ENCODE measurements at places on chromosomes 16 and 17.
A peak's percentile ranks its signal among the peaks of the same experiment; 100 is the strongest.

DNA sequence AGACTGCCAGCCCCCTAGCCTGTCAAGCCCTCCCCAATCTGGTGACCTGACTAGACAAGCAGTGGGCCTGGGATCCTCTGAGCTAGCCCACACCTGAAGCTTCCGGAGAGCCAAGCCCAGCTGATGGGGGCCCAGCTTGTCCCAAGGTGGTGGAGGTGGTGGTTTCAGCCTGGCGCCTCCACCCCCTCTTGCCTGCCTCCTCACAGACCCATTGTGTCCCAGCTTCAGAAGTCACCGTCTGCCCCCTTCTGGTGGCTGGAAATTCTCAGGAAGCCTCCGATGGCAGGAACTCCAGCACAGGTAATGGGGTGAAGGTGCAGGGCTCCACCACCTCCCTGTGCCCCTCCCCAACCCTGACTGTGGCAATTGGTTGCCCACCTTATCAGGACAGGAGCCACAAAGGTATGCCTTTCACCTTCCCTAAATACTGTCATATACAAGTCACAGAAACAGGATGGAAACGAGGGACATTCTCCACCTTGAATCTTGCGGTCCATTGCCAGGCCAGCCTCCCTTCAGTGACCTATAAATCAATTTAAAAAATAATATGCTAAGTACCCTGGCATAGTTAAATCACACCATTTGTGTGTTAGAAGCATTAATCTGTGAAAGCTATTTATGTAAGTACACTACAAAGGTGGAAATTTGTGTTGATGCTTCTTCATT is 66.0 kb upstream of the ZNF423 start:
- DNase-seq, result peak; percentile 41

- no peak for DNase-seq
These were observed 444.0 kb downstream of the XYLT1 start for GRCh38 chr16:17026600-17027242.

DNA sequence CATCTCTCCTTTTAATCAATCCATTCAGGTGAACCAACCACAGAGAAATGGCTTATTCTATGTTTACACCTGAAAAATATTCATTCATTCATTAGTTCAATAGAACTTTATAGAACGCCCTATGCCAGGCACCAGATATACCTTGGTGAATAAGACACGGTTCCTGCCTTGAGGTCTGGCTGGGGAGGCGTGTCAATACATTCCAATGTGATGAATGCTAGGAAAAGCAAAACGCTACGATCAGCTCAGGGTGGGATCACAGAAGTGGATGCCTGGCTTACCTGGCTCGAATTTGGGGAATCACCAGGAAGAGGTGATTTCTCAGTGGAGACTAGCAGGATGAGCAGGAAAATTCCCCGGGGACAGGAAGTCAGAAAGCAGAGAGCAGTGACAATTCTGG is 17.5 kb upstream of the WFIKKN2 start:
- DNase-seq, result no peak

DNA sequence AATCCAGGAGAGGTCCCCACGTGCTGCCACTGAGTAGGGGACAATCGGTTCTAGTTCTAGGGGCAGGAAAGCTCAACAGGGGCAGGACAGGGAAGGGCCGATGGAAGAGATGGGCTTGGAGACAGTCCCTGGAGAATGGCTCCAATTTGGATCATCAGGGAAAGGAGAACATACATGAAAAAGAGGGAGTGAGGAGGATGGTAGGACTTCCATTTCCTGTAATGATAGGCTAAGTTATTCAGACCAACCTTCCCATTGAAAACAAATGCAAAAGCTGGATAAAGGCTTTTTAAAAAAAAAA is 20.4 kb upstream of the GPATCH8 start:
- no peak for DNase-seq

DNA sequence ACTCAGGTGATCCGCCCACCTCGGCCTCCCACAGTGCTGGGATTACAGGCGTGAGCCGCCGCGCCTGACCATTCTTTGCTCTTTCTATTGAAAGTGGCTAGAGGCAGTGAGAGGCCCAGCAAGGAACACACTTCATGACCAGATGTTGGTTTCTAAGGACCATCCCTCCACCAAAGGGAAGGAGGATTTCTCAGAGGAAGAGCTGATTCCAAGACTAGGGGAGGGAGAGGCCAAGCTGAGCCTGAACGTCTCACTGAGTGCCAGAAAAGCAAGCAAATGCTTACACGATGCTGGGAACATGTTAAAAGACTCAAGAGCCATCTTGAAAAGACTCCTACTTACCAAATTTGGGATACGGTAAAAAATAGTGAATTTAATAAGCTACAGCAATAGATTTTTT is 79.2 kb downstream of the MRM3 start:
- DNase-seq, result no peak

DNA sequence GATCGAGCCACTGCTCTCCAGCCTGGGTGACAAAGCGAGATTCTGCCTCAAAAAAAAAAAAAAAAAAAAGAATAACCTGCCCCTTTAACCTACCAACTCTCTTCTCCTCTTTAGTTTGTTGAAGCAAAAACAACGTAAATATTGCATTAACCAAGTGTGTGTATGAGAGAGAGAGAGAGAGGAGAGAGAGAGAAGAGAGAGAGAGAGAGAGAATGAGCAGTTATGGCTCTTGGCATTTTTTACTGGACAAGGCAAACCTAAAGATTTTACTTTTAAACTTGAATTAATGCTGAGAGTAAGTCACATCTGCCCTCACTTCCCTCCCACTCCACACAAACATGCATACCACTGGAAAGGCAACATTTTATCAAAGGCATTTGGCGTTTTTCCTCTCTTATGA is 3.0 kb upstream of the SLFN5 start:
- DNase-seq, result no peak

GRCh38 chr17:57782647-57783337 is 37.7 kb upstream of the CCDC182 start:
- DNase-seq, result no peak

DNA sequence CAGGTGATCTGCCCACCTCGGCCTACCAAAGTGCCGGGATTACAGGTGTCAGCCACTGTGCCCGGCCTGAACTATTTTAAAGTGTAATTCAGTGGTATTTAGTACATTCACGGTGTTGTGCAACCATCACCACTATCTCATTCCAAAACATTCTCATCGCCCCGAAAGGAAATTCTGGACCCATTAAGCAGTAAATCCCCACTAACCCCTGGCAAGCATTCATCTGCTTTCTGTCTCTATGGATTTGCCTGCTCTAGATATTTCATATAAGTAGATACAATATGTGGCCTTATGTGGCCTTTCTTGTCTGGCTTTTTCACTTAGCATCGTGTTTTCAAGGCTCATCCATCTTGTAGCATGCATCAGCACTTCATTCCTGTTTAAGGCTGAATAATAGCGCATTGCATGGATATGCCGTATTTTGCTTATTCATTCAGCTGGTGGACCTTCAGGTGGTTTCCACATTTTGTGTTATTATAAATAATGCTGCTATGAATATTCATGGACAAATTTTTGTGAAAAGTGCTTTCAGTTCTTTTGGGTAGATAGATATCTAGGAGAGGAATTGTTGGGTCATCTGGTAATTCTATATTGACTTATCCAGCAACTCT is 8.4 kb upstream of the HERPUD1 start:
- DNase-seq, result no peak
